ENCODE measurements at places on chromosomes 3 and 15.

GRCh38 chr3:156181509-156181908 is 61.1 kb downstream of the KCNAB1 start:
- no peak for DNase-seq

DNA sequence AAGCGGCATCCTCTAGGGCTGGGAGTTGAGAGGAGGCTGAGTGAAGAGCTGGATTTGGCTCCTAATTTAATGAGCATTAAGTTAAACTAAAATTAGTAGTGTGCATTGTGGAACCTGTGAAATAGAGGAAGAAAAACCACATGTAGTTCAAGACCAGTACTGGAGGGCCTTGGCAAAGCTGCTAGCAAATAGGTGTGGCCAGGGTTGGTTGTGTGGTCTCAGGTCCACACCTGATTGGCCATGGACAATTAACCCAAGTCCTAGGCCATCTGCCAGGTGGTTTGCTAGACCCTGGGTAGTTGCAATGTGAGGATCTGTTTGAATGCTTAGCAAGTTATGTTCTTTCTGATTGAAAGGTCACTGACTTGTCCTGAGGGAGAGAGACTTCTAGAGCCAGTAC is 275.5 kb downstream of the PDCD6IP start:
- DNase-seq = no peak

DNA sequence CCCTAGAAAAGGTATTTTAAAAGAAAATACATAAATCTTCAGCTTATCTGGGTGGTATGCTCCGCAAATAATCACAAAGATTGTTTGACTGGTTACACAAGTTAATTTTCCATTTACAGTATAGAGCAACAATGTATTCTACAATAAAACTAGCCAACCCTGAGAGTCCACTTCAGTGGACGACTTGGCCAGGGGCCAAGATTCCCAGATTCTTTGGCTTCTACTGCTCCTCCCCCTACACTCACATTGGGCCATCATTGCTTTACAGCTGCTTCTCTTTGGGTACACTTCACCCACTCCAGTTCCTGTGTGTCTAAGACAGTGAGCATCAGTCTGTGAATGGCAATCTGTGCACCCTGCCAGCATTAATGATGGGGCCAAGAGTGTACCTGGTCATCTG is 17.2 kb upstream of the PRICKLE2 start:
- DNase-seq = no peak

DNA sequence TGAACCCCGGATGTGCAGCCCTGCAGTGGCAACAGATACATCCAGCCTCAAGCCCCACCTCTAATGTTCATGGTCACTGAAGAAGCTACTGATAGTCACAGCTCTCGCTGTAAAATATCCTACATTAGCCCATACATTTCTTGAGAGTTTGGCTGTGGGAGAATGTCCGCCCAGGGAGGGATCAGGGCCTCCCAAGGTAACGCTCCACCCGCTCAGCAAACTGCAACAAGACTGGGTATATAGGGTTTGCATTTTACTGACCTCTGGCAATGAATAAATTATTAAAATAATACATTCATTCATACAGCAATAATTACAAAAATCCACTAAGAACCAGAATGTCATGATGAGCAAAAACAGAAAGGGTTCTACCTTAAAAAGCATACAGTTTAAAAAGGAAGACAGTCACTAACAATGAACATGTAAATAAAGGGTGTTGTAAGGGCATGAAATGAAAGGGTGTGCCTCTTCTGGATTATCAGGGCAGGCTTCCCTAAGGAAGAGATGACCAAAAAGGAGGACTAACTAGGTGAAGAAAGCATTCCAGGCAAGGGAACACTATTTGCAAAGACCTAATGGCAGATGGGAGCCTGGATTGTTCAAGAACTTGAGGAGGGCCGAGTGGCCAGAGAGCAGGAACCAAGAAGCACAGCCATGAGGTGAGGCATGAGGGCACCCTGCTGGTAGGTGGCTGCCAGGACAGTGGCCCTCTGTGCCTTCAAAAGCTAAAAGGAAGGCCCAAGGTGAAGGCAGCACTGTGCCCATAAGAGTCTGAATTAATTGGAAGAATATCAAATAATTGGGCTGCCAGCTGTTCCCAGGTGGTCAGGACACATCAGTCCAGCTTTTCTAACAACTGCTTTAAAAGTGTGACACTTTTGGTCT is 28.1 kb upstream of the CTDSPL start:
- no peak for DNase-seq

GRCh38 chr15:61857169-61857829 is 202.9 kb downstream of the VPS13C start:
- DNase-seq = no peak

DNA sequence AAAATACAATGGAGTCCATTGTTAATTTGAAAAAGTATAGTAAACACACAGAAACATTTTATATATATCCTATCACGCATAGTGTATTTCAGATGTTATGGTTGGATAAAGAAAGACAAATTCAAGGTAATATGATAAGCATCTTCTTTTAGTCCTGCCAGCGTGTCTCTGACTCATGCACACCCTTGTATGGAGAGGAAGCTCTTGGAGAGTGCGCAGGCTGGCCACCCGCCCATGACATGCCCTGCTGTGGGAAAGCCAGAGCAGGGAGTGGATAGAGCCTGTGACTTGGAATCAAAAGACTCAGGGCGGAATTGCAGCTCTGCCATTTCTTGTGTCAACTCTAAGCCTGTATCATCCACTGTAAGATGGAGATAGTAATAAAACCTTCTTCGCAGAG is 23.0 kb upstream of the COPG1 start:
- no peak for DNase-seq

GRCh38 chr3:180277041-180277440 is 240.3 kb upstream of the PEX5L start:
- DNase-seq = no peak

DNA sequence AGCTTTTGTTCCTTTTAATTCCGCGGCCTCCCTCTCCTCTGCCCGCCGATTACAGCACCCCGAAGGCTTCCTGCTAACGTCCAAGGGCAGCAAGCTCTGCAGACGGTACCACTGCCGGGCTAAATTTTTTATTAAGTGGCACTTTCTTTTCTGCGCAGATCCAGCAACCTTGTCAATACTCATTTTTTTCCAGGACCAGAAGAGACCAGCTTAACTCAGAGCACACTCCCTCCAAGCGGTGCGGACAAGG is 542 bp upstream of the MEIS2 start:
- peak; percentile 70 for DNase-seq

GRCh38 chr15:89165677-89166076 is 55.7 kb downstream of the RLBP1 start:
- no peak for DNase-seq

- DNase-seq = no peak
Observed at GRCh38 chr3:195154111-195154791, 116.7 kb downstream of the XXYLT1 start.

- no peak for DNase-seq
Observed at GRCh38 chr3:157919319-157919887, 186.8 kb downstream of the SHOX2 start.

- DNase-seq = peak; percentile 44
Observed at GRCh38 chr3:141796889-141797781, 33.9 kb downstream of the GRK7 start.

DNA sequence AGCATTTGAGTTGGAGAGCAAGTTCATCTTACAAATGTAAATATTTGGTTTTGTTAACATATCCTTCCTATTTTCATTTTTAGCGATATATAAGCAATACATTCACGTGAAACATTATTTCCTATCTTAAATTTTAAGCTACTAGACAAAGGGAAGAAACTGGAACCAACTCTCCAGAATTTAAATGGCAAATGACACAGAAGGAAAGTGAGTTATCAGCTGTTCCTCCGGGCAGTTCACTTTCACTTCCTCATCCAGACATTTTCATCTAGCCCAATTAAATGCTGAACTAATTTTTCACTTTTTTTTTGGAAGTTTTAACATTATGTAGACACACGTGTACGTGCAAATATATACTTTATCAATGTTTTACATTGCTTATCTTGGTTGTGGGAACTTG is 58.7 kb downstream of the MORC1 start:
- DNase-seq = no peak

DNA sequence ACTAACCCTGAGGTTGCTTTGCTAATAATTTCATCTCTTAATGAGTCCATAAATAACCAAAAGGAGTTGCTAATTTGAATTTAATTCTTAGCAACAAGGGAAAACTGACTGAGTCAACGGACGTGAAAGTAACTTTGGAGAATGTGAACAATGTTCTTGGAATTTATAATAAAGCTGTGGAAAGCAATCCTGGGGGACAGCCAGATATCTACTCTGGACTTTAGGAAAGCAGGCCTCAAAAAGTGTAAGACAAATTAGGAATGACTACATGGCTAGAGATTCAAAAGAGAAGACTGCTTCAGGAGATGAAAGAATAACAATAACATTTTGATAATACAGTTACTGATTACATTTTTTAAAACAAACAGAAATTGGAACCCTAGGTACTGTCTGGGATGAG is 318.4 kb upstream of the COL8A1 start:
- DNase-seq = no peak

DNA sequence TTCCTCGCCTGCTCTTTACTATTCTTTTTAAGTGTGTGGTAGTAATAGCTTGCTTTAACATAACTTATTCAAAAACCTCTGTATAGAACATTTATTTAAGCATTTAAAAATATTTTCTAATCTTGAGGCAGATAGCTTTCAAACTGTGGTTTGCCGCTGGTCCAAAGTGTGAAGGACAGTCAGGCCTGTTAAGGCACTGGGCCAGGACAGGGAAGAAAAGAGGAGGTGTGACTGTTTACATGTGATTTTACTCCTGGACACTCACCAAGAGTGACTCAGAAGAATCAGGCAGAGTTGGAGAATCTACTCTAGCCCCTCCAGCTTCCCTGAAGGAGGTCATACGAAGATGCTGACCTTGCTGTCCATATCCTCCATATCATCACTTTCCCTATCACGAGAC is 44.7 kb downstream of the CEP152 start:
- DNase-seq = no peak

DNA sequence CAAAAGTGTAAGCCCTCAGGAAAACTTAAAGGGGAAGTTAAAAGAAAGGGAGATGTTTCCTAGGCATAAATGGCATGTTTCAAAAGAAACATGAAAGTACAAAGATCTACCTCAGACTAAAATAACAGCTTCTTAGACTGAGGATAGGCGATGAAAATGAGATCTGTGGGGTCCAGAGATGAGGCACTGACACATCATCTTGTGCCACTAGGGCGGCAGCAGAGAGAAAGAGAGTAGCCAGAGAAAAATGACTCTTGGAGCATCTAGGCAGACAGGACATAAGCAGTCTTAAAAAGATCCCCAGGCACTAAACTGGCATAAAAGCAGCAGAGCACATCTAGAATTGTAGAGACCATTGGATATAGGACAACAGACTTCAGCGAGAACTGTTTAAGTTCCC is 42.5 kb upstream of the RFX7 start:
- DNase-seq = no peak

DNA sequence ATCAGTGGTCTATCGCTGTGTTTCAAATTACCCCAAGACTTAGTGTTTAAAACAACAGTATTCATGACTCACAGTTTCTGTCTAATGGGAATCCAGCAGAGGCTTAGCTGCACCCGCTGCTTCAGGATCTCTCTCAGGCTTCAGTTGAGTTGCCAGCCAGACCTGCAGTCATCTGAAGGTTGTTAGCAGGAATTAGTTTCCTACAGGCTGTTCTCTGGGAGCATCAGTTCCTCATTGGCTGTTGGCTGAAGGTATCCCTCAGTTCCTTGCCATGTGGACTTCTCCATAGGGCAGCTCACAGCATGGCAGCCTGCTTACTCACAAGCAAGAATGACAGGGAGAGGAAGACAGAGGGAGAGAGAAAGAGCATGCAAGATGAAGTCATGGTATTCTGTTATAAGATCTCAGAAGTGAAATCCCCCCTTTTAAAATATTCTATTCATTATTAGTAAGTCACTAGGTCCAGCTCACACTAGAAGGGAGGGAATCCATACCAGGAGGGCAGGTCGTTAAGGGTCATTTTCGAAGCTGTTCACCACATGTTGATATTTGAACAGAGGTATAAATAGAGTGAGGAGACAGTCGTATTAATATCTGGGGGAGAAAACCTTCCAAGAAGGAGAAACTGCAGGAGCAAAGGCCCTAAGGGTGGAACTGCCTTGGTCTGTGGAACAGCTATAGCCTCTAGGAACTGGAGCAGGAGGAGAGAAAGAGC is 473.9 kb upstream of the PPP2R3A start:
- DNase-seq = no peak

DNA sequence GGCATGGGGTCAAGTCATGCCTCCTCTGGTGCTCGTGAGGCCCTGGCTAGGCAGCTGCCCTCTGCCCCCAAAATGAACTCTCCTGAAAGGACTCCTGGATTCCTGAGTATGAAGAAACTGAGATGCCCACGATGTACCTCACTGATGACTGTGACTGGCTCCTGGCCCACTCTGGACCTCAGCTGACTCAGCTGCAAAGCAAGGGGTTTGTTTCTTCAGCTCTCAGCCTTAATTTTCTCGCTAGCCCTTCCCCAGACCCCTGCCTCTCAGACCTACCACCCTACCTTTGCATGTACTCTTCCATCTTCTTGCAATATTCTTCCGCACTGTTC is 5.2 kb upstream of the GNAI2 start:
- DNase-seq = no peak

- DNase-seq = no peak
Observed at GRCh38 chr15:101207867-101208288, 44.0 kb downstream of the CHSY1 start.

- no peak for DNase-seq
Observed at GRCh38 chr15:68693071-68693470, 114.3 kb downstream of the CORO2B start.

- no peak for DNase-seq
Observed at GRCh38 chr3:197309528-197310361, 11.3 kb upstream of the DLG1 start.

DNA sequence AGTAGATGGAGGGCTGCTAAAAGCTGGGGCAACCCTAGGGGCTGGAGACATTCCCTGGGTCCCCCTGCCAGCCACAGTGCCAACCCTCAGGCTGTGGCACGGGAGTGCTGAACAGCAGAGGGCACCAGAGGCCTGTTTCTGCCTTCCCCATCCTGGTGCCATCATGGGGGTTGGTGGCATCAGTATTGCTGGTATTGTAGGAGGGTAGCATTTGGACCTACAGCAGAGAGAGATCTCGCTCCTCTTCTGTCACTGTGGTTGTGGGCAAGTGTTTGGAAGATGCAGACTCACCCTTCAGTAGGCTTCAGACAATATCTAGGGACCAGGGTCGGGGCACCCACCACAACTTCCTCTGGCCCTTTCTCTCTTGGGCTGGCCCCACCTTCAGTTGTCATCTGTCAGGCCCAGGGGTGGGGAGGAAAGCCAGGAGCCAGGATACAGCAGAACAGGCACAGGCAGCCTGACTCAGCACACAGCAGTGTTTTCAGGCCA is 123.5 kb downstream of the RPLP1 start:
- DNase-seq = peak; percentile 41

DNA sequence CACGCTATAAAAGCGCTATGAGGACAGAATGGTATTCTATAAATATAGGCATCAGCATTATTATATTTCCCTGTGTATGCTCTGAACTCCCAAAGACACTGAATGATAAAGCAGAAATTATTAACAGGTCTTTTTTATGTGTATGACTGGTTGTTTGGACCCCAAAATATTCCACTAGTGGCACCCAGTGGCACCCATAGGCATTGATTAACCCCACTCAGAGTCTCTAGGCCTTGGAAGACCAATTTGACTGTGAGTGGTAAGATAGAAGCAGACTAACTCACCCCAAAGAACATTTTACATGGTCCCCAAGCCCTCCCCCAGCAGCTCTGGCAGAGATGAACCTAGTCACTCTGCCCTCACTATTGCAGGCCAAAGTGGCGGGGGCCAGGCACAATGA is 45.4 kb upstream of the UBE2E1 start:
- no peak for DNase-seq

- DNase-seq = no peak
Observed at GRCh38 chr15:45572617-45573016, 14.6 kb upstream of the BLOC1S6 start.
